ENCODE measurements at places on chromosomes 16 and 17. TPM values are rescaled to one million over a fixed set of nuclear protein-coding genes. Genes with fewer than 3 reads are reported as not detected.

GRCh38 chr16:22120440-22120839 lies 28.1 kb downstream of the VWA3A start:
- DNase-seq: no peak

ANKFN1 gene
- total RNA-seq: 0.10 TPM

MYH2 gene
- total RNA-seq: not detected

CES5A gene
- not detected for total RNA-seq

DNA sequence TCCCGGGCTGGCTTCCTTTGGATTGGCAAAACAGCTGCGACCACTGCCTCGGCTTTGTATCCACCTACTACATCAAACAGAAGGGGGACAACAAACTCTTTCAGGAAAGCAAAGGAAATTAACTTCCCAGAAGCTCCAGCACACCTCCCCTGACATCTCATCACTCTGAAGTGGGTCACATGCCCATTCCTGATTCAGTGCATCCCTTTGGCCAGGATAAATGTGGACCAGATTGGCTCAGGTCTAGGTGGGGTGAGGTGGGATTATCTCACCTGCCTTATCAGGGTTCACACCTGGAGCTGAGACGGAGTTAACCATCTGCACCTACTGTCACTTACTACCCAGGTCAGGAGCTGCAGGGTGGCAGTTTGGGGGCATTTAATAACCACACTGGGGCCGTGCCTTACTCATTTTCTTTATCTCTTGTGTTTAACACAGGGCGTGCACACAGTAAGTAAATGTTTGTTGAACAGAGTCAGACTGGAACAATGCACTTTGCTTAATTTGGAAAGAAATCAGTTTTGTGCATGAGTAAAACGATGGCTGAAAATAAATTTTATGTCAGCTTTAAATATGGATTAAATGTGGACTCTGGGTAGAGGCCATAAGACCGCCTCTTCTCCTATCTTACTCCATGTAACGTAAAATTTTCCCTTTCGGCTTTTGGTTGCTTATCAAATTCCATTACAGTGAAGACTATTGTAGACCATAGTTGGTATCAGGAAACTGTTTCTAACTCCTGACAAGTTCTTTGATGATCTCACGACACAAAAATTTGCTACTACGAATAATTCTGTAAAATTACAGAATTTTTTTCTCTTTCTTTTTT lies 36.0 kb downstream of the IQCK start:
- DNase-seq: peak; percentile 31

SP6 gene
- total RNA-seq: 1.8 TPM

GRCh38 chr17:11690681-11691080 lies 92.4 kb downstream of the DNAH9 start:
- no peak for DNase-seq

GRCh38 chr17:48814504-48814903 lies 2.5 kb downstream of the TTLL6 start:
- DNase-seq: peak; percentile 21

DNA sequence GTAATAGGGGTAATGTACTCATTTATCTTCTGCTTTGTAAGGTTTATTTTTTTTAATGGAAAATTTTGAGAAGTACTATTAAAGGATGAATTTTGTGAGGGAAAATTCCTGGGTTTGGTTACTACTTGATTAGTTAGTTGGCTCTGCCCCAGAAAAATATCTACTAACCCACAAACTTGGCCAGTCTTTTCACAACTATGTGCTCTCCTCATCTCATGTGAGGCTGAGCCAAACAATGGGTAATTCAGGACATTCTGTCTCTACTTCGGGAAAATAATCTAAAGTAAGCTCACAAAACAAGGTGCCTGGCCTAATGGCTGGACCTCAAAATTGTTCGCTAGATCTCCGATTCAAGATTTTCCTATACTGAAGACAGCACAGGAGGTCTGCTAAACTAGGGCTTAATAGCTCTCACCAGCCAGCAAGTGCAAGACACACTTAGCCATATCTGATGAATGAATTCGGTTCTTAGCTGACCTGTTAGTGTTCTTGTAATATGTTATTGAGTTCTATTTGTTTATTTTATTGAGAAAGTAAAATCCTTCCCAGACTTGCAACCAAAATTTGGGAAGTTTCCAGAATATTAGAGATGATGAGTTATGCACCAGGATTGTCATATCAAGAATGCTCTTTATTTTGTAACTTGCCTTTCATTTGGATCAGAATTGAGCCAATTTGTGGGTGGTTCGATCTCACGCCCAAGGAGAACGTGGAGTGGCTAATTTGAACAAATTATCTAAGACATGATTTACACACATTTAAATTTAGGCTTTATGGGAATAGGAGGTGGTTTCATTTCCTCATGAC lies 5.7 kb downstream of the KCNJ16 start:
- DNase-seq: no peak

- no peak for DNase-seq
Observed at GRCh38 chr17:83149761-83150251, 70.4 kb downstream of the METRNL start.

Data from HT1080 (cell line).